ENCODE measurements at places on chromosomes 12 and 14.

DNA sequence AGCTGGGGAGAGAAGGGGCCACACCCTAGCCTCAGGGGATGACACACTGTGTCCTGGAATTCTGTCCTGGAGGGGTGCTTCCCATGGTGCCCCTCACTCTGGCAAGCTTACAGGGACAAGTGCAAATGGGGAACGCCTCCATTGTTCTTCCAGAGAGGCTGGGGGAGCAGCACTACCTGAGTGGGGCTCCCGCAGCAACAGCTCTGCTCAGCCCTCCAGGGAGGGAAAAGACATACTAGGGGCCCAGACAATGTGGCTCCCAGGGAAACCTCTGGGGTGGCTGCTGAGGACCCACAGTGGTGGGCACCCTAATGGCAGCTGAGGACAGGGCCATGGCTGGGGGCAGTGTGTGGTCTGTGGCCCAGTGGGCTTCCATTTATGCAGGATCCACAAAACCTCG lies 69.4 kb downstream of the PLEKHG3 start:
- no peak for DNase-seq

DNA sequence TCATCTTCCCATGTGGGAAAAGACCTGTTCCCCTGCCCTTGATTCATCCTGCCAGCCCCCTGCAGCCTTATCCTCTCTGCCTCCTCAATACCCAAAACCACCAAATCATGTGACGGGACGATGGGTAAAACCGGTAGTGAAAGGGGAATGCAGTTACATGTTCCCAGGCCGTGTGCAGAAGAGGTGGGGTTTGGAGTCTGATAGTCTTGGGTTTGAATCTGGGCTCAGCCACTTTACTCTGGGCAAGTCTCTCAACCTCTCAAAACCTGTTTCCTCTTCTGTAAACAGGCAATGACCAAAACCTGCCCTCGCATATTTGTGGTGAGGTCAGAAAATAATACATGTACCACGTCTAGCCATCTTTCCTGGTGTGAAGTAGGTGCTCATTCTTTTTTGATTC lies 123.0 kb downstream of the PLXNC1 start:
- no peak for DNase-seq

GRCh38 chr12:40181490-40181889 lies 43.3 kb upstream of the LRRK2 start:
- no peak for DNase-seq

DNA sequence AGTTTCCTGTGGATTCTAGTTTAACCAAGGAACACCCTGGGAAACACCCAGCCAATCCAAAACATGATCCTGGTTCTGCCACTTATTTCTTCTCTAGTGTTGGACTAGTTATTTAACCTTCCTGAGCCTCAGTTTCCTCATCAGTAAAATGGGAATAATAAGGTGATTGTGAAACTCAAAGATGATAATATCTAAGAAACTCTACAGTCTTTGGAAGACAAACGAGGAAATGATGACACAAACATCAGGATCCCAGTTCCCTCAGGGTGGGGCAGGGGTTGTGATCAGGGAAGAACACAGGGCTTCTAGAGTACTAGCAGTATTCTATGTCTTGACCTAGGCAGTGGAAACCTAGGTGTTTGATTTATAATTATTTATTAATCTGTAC lies 18.1 kb upstream of the TMEM106C start:
- DNase-seq = no peak

All from NCI-H146 (cell line).